ENCODE measurements at places on chromosomes 13 and 19.

DNA sequence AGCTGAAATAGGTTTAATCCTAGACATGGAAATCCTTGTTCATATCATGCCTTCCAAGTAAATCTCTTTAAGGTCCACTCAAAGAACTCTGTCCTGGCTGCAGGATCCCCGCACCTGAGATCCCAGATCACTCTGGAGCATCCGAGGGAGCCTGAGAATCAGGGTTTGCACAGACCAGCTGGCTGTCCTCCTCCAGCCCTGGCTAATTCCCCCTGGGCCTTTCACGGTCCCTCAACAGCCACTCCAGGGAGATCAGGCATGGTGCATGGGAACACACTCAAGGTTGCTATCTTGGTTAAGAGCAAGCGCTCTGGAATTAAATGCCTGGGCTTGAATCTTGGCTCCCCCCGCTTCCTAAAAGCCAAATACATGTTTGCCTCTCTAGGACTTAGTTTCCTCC, 130.8 kb downstream of the IRS2 start:
- no peak for DNase-seq

DNA sequence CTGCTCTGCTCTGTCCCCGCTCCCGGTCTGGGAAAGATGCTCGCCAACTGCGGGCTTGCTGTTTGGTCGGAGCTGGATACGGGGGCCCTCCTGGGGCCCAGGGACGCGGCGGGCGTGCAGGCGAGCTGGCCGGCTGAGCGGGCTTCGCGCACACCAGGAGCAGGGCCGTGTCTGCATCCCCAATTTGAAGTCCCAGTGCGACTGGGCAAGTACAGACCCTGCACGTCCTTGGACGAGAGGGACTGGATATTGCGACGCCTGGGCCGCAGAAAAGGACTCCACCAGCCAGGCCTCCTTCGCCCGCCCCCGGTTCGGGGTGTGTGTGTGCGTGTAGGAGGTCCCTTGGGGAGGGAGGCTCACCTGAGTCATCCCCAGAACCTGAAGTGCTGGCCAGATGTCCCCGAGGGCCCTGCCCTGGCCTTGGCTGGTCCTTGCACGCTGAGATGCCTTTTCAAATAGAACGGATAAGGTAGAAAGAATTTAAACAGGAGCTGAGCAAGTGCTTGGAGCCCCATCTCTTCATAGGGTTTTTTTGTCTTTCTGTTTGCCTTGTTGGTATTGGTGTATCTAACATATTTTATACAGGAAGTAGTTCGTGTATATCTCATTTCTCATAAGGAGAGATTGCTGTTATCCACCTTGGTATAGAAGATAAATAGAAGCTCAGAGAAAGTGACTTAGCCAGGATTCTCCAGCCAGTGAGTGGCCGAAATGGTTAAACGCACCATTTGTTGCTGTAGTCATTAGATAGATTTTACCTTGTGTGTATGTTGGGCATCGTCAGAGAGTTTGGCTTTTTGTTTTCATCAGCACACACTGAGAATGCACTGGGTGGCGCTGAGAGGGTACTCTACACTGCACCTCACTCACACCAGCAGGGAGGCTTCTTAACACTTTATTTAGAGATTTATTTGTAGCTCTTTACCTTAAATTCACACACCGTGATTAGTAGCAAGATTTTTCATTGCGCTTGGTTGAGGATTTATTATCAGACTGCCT, 1.1 kb downstream of the NAXD start:
- no peak for DNase-seq

- no peak for DNase-seq
These were observed 2.4 kb upstream of the FPR1 start for GRCh38 chr19:51754109-51754508.

- peak; percentile 59 for DNase-seq
These were observed at the start of gene ZNF677 for GRCh38 chr19:53254411-53255341. Gene ZNF677, minus strand, starts transcription at chr19:53254873. Its CDS starts 3,323 bp downstream, at chr19:53251550.

Data from stimulated activated CD8-positive, alpha-beta memory T cell treated with anti-CD3 and anti-CD28 coated beads, Interleukin-4, amount 100 ng/mL, for 1 hour (primary cell).